Activated naive CD4-positive, alpha-beta T cell treated with Interleukin-2 at 50 U/mL for 16 hours (primary cell): ENCODE measurements at places on chromosomes 6 and 20.
A peak's percentile ranks its signal among the peaks of the same experiment; 100 is the strongest.

- DNase-seq = no peak
Measured at GRCh38 chr20:50813801-50814200, 18.9 kb downstream of the BCAS4 start.

GRCh38 chr20:7980332-7981046 is 39.1 kb downstream of the TMX4 start:
- DNase-seq = peak; percentile 3

GRCh38 chr6:15246666-15247499 is 1.0 kb downstream of the JARID2 start:
- peak; percentile 36 for DNase-seq

- DNase-seq = no peak
Measured at GRCh38 chr20:33871362-33871761, 60.2 kb downstream of the CHMP4B start.

GRCh38 chr6:149211046-149211571 is 106.4 kb upstream of the TAB2 start:
- DNase-seq = peak; percentile 25

DNA sequence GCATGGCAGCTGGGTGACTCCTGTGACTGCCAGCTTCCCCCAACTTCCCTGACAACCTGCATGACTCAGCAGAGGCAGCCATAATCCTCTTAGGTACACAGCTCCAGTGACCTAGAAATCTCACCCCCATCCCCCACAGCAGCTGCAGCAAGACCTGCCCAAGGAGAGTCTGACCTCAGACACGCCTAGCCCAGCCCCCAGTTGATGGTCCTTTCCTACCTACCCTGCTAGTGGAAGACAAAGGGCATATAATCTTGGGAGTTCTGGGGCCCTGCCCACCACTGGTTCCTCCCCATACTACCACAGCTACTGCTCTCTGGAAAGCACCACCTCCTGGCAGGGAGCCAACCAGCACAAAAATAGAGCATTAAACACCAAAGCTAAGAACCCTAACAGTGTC is 90.2 kb downstream of the F13A1 start:
- no peak for DNase-seq

DNA sequence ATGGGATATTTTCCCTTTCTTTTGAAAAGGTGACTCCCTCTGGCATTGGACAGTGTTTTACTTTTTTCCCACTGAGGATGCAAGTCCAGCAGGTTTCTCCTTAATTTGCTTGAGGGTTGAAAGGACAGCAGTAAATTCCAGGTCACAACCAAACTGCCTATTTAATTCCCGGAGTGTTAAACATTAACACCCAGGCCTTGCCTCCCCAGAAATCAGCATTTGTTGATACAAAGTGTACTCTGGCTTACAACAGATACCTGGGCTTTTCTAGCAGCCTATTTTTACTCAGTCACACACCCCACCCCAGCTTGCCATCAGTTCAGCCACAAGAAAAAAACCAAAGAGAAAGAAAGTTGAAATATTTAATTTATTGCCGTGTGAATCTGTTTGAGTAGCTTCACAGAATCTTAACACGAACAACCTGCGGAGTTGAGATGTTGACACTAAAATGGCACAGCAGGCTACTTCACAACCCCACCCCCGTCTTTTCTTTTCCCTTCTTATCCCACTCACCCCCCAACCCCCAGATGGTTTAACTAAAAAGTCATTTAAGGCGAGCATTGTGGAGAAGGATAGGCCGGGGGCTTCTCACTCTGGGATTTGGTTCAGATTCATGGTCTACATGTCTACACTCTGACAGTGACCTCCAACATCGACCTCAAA is 45.7 kb downstream of the MYLIP start:
- DNase-seq = no peak

DNA sequence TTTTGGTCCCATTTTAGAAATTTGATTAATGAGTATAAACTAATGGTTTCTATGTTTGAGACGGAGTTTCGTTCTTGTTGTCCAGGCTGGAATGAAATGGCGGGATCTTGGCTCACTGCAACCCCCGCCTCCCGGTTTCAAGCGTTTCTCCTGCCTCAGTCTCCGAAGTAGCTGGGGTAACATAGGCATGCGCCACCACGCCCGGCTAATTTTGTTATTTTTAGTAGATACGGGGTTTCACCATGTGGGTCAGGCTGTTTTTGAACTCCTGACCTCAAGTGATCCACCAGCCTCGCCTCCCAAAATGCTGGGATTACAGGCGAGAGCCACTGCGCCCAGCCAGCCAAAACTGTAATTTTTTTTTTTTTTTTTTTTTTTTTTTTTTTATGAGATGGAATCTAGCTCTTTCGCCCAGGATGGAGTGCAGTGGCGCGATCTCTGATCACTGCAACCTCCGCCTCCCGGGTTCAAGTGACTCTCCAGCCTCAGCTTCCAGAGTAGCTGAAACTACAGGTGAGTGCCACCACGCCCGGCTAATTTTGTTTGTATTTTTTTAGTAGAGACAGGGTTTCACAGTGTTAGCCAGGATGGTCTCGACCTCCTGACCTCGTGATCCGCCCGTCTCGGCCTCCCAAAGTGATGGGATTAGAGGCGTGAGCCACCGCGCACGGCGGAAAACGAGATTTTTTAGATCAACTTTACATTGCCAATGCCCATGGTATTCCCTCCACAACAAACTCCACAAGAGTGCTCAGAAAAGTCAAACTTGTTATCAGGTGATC is 127.8 kb downstream of the HFE start:
- DNase-seq = no peak
